Left kidney (tissue), 8 donors: ENCODE measurements at places on chromosomes 4 and X. TPM values are rescaled to one million over a fixed set of nuclear protein-coding genes. Genes with fewer than 3 reads are reported as not detected.

- DNase-seq, result no peak
Observed at GRCh38 chr4:1451106-1451751, 45.0 kb upstream of the NKX1-1 start.

DNA sequence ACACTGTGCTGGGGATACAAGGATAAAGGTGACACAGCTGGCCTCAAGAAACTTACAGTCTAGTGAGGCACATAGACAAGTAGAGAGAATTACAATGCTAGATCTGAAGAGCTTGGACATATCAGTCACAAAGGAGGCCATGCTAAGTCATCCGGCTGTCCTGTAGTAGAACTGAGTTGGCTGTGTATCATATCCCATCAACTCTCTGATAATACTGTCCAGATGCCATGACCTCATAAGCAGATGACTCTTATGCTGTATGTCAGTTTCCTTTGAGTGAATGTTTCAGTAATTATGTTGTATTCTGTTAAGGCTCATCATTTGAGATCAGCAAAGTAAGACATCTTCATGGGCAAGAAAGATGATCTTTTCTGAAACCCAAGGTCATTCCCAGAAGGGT lies 442.9 kb downstream of the MID1IP1 start:
- DNase-seq, result no peak

- DNase-seq, result no peak
Observed at GRCh38 chrX:10512258-10512657, 108.1 kb downstream of the MID1 start.

DNA sequence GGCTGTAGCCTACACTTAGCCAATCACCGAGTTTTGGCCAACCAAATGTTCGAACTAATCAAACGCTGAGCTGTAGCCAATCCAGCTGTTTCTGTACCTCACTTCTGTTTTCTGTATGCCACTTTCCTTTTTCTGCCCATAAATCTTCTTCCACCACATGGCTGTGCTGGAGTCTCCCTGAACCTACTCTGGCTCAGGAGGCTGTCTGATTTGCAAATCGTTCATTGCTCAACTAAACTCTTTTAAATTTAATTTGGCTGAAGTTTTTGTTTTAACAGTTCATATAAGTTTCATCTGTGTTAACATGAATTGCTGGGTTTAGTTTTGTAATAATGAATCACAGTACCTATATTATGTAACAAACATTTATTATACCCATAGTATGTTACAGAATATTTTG lies 160.7 kb upstream of the PCDH7 start:
- no peak for DNase-seq

DNA sequence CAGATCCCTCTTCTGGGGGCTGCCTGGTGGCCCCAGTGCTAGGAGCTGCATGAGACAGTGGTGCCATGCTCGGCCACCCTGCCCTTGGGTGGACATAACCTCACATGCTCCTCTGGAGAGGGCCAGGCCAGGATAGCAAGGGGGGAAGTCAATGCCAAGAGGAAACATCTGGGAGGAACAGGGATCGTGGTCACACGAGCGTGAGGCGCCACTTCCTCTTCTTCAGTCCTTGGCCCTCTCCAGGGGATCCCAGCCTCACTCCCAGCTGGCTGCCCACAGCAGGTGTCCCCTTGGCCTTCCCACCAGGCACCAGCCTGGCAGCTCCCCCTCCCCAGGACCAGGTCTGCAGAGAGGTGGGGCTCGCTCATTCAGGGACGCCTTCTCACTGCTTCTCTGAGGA lies 28.6 kb downstream of the TBC1D14 start:
- DNase-seq, result no peak

- DNase-seq, result no peak
Observed at GRCh38 chr4:20368926-20369325, 117.2 kb downstream of the SLIT2 start.

GRCh38 chr4:82741188-82741587 lies 57.4 kb downstream of the SCD5 start:
- no peak for DNase-seq

DNA sequence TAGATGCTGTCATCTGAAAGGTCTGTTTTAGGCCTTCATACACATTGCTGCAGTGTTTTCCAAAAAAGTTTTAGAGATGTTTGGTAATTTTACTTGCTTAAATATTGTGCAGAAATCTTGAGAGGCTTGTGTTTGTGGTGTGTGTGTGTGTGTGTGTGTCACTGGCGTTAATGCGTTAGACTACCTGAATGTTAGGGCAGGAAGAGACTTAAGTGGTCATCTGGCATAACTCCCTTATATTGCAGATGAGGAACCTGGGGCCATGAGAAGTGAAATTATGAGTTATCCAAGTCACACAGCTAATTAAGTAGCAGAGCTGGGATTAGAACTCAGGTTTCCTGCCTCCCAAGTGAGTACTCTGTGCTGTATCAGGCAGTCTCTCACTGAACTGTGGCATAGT lies 1.4 kb downstream of the LSM6 start:
- no peak for DNase-seq

GRCh38 chrX:67614423-67614822 lies 70.6 kb downstream of the AR start:
- no peak for DNase-seq

DNA sequence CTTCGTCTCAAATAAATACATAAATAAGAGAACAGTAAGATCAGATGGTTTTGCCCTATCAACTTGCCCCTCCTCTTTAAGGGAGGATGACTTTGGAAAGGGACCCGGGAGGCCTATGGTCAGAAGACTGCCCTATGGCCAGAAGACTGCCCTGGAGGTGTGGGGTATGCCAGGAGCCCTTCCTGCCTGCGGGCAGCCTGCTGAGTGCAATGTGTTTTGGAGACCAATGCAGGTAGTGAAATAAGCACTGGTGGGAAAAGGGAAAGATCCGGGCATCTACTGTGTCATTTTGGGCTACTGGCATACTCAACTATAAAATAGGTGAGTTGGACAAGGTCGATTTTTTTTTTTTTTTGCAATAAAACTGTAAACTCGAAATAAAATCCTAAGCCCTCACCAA lies 129.8 kb upstream of the SLC34A2 start:
- DNase-seq, result no peak

DNA sequence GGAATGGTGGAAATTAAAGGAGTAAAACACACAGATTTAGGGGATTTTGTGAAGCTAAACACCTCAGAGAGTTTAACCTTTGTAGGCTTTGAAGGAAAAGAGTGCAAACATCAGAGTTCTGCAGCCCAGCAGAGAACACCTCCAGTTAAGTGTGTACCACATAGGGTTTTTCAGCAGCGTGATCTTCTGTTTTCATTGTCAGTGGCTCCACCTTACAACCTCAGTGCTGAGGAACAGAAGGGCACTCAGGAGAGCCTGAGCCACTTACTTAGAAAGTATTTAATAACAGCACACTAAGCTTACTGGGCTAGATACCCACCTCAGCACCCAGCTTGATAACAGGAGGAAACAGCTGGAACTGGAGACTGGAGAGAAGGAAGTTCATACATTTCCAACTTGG lies 2.0 kb upstream of the FBXW7 start:
- DNase-seq, result no peak

DNA sequence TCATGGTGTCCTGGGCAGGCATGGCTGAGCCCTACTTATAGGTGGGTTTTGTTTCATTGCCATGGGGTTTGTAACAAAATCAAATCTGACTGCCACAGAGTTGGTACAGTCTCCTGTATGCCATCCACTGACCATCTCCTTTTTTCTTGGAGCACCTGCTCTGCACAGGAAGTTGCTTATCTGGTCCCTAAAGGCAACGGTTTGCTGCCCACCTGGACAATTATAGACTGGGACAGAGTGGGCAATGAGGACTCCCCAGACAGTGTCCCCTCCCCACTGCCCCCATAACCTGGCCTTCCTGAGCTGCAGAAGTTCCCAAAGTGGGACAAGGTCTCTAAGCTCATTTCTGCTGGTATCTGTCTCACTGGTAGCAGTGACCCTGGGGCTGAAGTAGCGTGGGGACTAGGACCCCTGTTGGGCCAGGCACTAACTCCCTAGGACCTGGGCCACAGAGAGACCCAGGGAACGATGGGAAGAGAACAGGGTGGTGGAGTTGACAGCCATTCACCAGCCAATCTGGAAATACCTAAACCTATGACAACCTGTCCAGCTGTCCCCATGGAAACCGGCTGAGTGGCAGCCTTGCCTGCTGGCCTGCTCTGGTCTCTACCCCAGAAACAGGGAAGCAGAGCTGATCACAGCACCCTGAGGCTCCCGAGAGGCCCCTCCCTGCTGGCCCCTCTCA lies 64.7 kb downstream of the WFS1 start:
- DNase-seq, result no peak

- no peak for DNase-seq
Observed at GRCh38 chrX:31320740-31321139, 248.9 kb upstream of the FTHL17 start.

- no peak for DNase-seq
Observed at GRCh38 chr4:2663275-2663674, 92.9 kb downstream of the TNIP2 start.

DNA sequence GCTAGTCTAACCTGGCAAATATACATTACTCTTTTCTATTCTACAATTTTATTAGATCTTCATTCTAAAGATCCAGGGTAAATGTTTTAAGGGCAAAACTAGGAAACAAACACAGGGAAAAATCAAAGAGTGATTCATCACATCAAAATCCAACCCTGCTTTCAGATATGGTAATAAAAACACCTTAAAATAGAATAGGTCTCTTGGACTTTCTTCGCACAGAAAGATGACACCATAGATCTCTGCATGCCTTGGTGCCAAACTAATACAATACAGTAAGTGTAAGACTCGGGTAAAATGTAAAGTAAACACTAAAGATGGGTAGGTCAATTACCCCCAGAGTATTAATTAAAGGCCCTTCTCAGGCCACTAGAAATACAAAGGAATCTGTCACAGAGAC lies 34.2 kb downstream of the LDB2 start:
- no peak for DNase-seq

GRCh38 chrX:39753293-39753996 lies 344.3 kb downstream of the BCOR start:
- DNase-seq, result no peak

- no peak for DNase-seq
Observed at GRCh38 chr4:76993787-76994641, 44.5 kb downstream of the SEPTIN11 start.

GRCh38 chr4:108581083-108581482 lies 39.3 kb upstream of the RPL34 start:
- no peak for DNase-seq

The SSX4B gene
- polyA plus RNA-seq, result not detected

The EXOC1L gene
- not detected for polyA plus RNA-seq

The TEX11 gene
- polyA plus RNA-seq, result 0.17 TPM

The CXorf66 gene
- polyA plus RNA-seq, result not detected
